ENCODE measurements at places on chromosomes 5 and 9. TPM values are rescaled to one million over a fixed set of nuclear protein-coding genes. Genes with fewer than 3 reads are reported as not detected.
A peak's percentile ranks its signal among the peaks of the same experiment; 100 is the strongest.

- no peak overlapping the region for H3K4me3 ChIP-seq
- no peak overlapping the region for H3K27ac ChIP-seq
- H3K36me3 ChIP-seq = no peaks in the 10 kb centered on the region
- no peaks in the 10 kb centered on the region for H3K4me1 ChIP-seq
- H3K27me3 ChIP-seq = no peaks in the 10 kb centered on the region
Measured at GRCh38 chr5:38764937-38765391, 80.8 kb upstream of the OSMR start.

DNA sequence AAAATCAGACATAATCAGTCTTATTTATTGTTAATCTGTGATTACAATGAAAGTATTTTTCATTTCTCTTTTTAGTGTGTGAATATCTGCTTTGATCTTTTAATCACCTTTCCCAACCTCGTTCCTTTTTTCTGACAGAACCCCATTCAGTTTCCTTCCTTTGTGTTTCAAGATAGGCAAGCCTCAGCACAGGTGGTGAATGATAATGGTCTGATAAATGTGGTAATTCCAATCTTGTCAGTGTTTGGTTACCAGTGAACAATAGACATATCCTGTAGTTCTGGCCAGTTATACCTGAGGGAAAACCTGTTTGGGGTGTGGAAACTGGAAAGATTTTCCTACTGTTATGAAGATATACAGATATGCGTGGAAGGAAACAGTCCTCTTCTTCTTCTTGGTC is 13.5 kb downstream of the STX17 start:
- no peak for DNase-seq
- peaks cover 28% of the 10 kb centered on the region for H3K36me3 ChIP-seq
- no peak overlapping the region for H3K4me3 ChIP-seq
- H3K4me1 ChIP-seq = peaks cover 23% of the 10 kb centered on the region

DNA sequence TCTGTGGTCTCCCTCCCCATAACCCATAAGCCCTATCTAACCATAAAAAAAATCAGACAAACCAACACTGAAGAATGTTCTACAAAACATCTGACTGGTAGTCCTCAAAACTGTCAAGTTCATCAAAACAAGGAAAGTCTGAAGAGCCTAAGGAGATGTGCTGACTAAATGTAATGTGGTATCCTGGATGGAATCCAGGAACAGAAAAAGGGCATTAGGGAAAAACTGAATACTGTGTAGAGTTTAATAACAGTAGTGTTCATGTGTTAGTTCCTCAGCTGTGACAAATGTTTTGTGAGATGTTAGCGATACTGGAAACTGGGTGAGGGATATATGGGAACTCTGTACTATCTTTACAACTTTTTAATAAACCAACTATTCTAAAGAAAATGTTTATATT is 75.7 kb upstream of the EQTN start:
- no peak overlapping the region for H3K4me3 ChIP-seq
- H3K27ac ChIP-seq = no peak overlapping the region
- H3K36me3 ChIP-seq = no peaks in the 10 kb centered on the region
- DNase-seq = no peak

ACTBL2 gene
- not detected for total RNA-seq

DNA sequence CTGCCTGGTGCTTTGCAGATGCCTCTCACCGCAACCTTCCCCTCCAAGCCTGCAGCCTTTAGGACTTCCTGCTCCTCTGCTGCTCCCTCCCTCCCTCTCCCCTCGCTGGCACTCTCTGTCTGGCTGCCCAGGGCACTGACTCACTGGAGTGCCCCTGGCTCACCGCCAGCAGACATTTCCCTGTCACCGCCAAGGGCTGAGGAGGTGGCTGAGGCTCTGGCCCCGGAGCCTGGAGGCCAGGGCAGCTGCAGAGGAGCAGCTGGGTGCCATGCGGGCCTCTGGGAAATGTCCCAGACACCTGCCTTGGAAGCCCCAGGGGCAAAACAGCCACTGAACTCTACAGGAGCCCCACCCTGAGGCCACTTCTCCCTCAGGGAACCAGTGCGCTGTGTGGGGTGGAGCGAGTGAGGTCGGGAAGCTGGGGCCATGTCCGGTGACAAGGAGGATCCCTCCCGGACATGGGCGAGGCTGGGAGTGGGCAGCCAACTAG is 53.4 kb downstream of the TENT4A start:
- no peak overlapping the region for H3K27ac ChIP-seq
- DNase-seq = no peak
- peaks cover 7% of the 10 kb centered on the region for H3K36me3 ChIP-seq

- H3K36me3 ChIP-seq = peaks cover 12% of the 10 kb centered on the region
- DNase-seq = no peak
- H3K27ac ChIP-seq = peak overlapping the region; percentile 81
Measured at GRCh38 chr9:83665580-83666200, 42.1 kb downstream of the UBQLN1 start.

TRAF1 gene
- total RNA-seq = 1.4 TPM

DNA sequence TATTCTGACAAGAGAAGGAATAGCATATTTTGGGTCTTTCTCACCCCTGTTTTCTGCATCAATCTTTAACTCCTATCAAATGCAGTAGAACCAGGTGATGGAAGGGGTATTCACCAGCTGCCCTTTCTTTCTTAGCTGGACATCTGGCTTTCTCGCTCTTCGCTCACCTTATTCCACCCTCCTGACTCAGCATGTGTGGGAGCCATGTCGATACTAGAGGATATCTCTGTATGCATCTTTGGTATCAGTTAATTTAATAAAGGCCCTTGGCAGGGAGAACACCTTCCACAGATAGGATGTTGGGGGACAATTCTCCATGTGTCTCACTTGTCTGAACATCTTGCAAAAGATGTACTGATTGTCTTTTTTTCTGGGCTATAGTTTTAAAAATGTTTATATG is 71.5 kb downstream of the ZNF474 start:
- no peak overlapping the region for H3K4me3 ChIP-seq
- H3K4me1 ChIP-seq = no peaks in the 10 kb centered on the region
- H3K27ac ChIP-seq = no peak overlapping the region
- H3K27me3 ChIP-seq = no peaks in the 10 kb centered on the region
- no peaks in the 10 kb centered on the region for H3K36me3 ChIP-seq

DNA sequence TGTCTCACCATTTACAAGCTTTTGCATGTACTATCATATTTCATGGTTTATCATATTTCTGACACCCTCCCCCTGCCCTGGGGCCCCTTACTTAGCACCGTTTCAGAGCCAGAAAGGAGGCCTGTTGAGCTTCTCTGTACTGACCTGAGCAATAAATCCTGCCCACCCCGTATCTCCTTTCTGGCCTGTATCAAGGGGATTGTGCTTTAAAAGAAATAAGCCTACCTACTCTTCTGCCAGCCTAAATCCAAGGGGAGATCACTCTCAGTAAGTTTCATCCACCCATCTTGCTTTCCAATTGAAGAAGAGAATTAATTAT is 54.0 kb upstream of the FST start:
- no peak overlapping the region for H3K27ac ChIP-seq
- H3K4me1 ChIP-seq = peaks cover 8% of the 10 kb centered on the region
- H3K36me3 ChIP-seq = peaks cover 4% of the 10 kb centered on the region
- DNase-seq = no peak
- H3K27me3 ChIP-seq = peaks cover 1% of the 10 kb centered on the region
- H3K4me3 ChIP-seq = no peak overlapping the region

GRCh38 chr5:180532268-180532667 is 38.1 kb downstream of the CNOT6 start:
- H3K4me1 ChIP-seq = no peaks in the 10 kb centered on the region
- no peak for DNase-seq
- peaks cover 39% of the 10 kb centered on the region for H3K36me3 ChIP-seq
- peak overlapping the region; percentile 52 for H3K27ac ChIP-seq
- H3K27me3 ChIP-seq = peaks cover 2% of the 10 kb centered on the region

- H3K27me3 ChIP-seq = peaks cover 8% of the 10 kb centered on the region
- no peak overlapping the region for H3K4me3 ChIP-seq
- H3K36me3 ChIP-seq = peaks cover 74% of the 10 kb centered on the region
Measured at GRCh38 chr9:100294341-100294740, 58.4 kb downstream of the TEX10 start.

- no peaks in the 10 kb centered on the region for H3K27me3 ChIP-seq
- no peak overlapping the region for H3K27ac ChIP-seq
- no peaks in the 10 kb centered on the region for H3K4me1 ChIP-seq
- H3K4me3 ChIP-seq = no peak overlapping the region
- H3K36me3 ChIP-seq = no peaks in the 10 kb centered on the region
- no peak for DNase-seq
Measured at GRCh38 chr9:80144856-80145255, 573.1 kb downstream of the TLE4 start.

DNA sequence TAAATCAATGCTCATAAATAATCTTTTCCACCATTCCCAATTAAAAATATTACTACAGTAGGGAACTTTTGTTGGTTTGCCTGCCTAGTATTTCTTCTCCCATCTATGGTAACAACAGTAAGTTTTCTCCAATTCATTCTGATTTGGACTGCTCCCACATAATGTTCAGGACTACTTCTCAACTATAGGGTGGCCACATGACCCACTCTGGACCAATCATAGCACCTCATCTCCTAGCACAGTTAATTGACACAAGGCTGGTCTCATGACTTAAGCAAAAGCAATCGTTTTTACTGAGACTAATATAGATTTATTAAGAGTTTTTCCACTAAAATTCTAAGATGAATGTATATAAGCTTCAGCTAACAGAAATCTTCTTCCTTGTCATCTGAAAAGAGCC is 28.7 kb upstream of the SLCO6A1 start:
- no peak overlapping the region for H3K4me3 ChIP-seq
- H3K27me3 ChIP-seq = peaks cover 2% of the 10 kb centered on the region
- no peak overlapping the region for H3K27ac ChIP-seq
- DNase-seq = no peak
- H3K36me3 ChIP-seq = no peaks in the 10 kb centered on the region

- H3K27ac ChIP-seq = peak overlapping the region; percentile 27
- H3K4me1 ChIP-seq = peaks cover 4% of the 10 kb centered on the region
- no peak overlapping the region for H3K4me3 ChIP-seq
Measured at GRCh38 chr5:78806544-78806943, 158.0 kb upstream of the LHFPL2 start.

DNA sequence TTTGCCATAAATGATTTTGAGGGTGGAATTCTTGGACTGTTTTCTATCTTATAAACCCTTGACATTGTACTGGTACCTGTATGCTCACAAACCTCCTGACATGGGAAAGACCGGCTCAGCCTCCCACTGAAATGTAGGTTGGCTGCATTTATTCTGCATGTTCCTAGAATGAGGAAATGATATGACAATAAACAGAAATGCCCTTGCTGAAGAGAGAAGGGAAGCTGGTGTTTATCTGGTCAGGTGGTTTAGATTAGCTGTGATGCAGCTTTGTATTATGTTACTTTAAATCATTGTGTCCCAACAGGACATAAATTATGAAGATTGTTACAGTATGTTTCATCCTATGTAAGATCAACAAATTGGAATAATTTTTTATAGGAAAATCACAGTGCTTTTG is 23.1 kb upstream of the CATSPER3 start:
- H3K27ac ChIP-seq = no peak overlapping the region
- peaks cover 2% of the 10 kb centered on the region for H3K27me3 ChIP-seq
- H3K4me3 ChIP-seq = no peak overlapping the region
- no peak for DNase-seq

Data from endothelial cell (in vitro differentiated cells).